Stimulated activated naive B cell treated with anti-CD40 and anti-IgM and Interleukin-4, amounts not matched to agents 10 μg/mL and 1 μg/mL and 100 μg/mL, for 72 hours (primary cell): ENCODE measurements at places on chromosomes 6 and 20.

GRCh38 chr20:9627219-9627618, 112.8 kb downstream of the LAMP5 start:
- DNase-seq = no peak

- DNase-seq = no peak
Measured at GRCh38 chr6:161403717-161404116, 129.9 kb upstream of the AGPAT4 start.

- DNase-seq = no peak
Measured at GRCh38 chr6:83155794-83156193, 37.3 kb downstream of the PGM3 start.

- DNase-seq = no peak
Measured at GRCh38 chr6:71403422-71404134, 115.0 kb downstream of the OGFRL1 start.

- DNase-seq = no peak
Measured at GRCh38 chr6:133701633-133702331, 187.1 kb upstream of the TCF21 start.

- no peak for DNase-seq
Measured at GRCh38 chr20:22805219-22805618, 220.8 kb upstream of the FOXA2 start.

DNA sequence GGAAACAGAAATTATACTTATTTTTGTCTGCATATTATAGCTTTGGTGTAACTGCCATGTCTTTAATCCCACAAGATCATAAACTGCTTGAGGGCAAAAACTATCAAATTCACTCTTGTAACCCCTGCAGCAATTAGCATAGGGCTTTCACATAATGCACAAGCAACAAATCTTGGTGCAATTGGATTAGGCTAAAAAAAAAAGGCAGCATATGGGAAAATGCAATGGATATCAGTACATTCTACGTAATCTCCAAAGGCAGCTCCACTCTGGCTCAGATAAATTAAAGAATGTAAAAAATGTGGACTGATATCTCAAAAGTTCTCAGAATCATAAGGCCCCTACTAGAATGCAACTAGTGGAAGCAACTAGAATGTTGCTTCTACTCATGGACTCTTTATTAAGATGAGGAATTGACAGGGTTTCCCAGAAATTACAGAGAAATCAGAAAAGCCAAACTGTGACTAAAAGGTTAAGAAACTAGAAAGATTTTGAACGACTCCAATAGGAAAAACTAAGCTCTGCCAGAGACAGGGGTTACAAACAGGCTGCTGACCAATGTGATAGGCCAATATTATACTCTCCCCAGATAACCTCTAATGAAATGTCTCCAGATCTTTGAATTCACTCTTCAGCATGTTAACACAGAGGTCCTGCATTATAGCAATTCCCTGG, 55.0 kb downstream of the FILIP1 start:
- DNase-seq = no peak

DNA sequence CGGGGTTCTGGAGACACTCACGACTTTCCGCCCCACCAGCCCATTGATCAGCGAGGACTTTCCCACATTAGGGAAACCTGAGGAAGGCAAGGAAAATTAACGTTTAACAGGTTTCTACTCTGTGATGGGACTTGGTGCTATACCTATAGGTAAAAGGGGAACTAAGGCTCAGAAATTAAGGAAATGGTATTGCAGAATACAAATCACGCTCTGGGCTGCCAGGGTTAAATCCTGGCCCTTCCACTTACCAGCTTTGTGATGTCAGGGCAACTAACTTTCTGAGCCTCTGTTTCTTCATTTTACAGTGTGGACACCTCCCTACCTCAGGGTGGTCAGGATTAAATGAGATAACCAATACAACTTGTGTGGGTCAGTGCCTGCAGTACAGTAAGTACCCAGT, 8.8 kb downstream of the GNL1 start:
- DNase-seq = no peak

DNA sequence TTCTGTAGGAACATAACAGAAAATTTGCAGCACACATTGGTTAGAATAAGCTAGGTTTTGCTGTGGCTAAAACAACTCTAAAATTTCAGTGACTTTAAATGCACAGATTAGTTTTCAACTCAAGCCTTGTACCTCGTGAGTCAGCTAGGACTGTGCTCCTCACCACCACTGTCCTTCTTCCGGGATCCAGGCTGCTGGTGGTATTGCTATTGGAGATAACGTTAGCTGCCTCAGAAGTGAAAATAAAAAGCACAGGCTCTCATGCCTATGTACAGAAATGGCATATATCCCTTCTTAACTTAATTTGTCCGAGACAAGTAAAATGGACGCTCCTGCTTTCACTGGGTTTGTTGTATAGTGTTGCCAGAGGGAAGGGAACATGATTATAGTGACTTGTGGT, 931.1 kb upstream of the EYS start:
- DNase-seq = no peak

DNA sequence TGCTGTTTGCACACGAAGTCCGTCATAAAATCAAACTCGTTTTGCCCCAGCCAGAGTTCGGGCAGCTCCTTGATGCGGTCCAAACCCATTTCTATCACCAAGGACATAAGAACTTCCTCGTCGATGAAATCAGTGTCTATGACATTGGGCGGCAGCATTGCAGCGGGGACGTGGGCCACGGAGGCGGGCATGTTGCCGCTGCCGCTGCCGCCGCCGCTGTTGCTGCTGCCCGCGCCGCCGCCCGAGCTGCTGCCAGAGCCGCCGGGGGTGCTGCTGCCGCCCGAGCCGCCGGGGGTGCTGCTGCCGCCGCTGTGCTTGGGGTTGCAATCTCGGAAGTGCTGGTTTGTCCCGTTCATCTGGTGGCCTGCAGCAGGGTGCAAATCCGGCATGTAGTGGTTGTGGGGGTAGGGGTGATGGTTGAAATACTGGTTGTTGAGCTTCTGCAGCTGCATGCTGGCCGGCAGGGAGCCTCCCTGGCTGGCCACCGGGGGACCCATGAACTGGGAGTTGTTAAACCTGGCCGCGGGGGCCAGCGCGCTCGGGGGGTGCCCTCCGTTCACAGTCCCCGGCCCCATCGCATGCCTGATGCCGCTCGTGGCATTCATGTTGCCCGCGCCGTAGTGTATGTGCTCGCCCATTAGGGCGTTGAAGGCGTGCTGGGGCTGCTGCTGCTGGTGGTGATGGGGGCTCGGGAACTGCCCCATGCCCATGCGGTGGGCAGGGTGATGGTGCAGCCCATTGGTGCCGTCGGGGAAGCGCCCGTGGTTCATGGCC, 1.1 kb downstream of the CITED2 start:
- DNase-seq = peak; percentile 74

- no peak for DNase-seq
Measured at GRCh38 chr20:22546344-22546743, 38.0 kb downstream of the FOXA2 start.

DNA sequence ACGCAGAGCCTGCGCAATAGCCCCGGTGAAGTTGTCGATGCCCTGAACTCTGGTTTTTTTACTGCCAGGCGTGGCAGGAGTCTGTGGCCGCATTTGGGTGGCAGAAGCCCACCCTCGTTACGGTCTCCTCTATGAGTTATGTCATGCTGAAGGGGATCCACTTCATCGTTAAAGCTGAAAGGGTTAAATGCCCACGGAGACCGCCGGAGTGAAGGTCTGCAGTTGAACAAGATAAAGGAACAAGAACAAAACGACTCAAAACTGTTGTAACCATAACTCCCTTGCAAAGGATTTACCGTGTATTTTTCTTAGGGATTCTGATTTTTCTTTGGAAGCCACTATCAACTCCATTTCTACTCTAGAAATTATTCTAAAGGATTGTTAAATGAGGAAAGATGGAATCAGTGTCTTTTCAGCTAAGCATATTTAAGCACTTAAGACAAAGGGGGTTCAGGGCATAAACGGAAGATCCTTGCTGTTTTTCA, 501 bp upstream of the ELOVL5 start:
- no peak for DNase-seq

GRCh38 chr6:128465368-128466343, 54.7 kb downstream of the PTPRK start:
- no peak for DNase-seq

DNA sequence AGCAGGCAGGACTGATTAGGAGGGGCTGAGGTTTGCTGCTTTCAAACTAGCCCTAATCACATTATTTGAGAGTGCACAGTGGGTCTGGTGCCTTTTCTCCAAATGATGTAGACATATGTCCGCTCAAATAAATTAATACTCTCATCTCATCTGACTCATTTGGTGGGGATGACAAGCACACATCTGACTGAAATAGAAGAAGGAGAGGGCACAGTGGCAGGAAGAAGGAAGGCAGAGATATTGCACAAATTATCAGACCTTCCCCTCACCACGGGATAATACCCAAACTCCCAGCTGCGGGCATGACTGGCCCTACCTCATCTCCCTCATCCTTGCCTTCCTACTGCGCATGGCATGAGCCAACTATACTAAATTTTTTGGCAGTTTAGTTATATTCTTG, 33.9 kb upstream of the TNFRSF21 start:
- no peak for DNase-seq

GRCh38 chr20:9949563-9949962, 85.2 kb upstream of the ANKEF1 start:
- no peak for DNase-seq

GRCh38 chr6:9332241-9332780, 897.0 kb upstream of the SLC35B3 start:
- no peak for DNase-seq
